Uterus (tissue), 4 donors: ENCODE measurements at places on chromosomes 1 and 21. TPM values are rescaled to one million over a fixed set of nuclear protein-coding genes. Genes with fewer than 3 reads are reported as not detected.

RGS18 gene
- total RNA-seq = 2.1 TPM

SLC30A2 gene
- total RNA-seq = not detected

GPX7 gene
- total RNA-seq = 13.2 TPM

RHEX gene
- not detected for total RNA-seq

OPTC gene
- total RNA-seq = not detected

C1orf53 gene
- total RNA-seq = not detected

- H3K4me1 ChIP-seq = no peaks in the 10 kb centered on the region
- no peak overlapping the region for H3K4me3 ChIP-seq
- DNase-seq = no peak
- H3K27ac ChIP-seq = no peak overlapping the region
- no peaks in the 10 kb centered on the region for H3K36me3 ChIP-seq
Observed at GRCh38 chr1:214074477-214074876, 86.7 kb downstream of the PROX1 start.

GRCh38 chr1:50930965-50931737 is 28.9 kb downstream of the FAF1 start:
- H3K4me3 ChIP-seq = no peak overlapping the region
- no peaks in the 10 kb centered on the region for H3K36me3 ChIP-seq
- H3K27ac ChIP-seq = no peak overlapping the region
- H3K27me3 ChIP-seq = no peaks in the 10 kb centered on the region
- no peak for DNase-seq

DNA sequence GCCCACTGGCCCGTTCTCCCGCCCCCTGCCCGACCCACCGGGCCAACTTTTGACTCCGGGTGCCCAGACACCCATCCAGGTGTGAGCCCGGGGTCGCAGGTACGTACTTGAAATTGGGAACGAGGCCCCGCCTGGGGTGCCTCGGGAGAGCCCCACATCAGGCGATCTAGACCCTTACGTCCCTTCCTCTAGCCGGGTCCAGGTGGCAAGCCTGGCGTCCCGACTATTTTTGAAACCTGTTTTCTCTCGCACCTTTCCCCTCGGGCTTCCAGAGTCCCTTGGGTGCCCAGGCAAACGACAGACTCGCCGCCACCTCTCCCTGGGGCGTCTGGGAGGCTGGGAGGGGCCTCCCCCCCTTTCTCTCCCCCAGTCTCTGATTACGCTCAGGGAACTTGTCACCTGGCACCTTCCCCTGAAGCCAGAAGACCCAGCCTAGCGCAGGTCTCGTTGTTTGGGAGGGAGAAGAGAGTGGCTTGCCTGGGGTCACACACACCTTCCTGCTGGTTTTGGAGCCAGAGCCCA is 898 bp downstream of the LDLRAP1 start:
- no peak for DNase-seq
- H3K27ac ChIP-seq = peak overlapping the region; percentile 78
- peak overlapping the region; percentile 53 for H3K4me3 ChIP-seq
- H3K27me3 ChIP-seq = no peaks in the 10 kb centered on the region
- H3K4me1 ChIP-seq = peaks cover 13% of the 10 kb centered on the region
- no peaks in the 10 kb centered on the region for H3K36me3 ChIP-seq

DNA sequence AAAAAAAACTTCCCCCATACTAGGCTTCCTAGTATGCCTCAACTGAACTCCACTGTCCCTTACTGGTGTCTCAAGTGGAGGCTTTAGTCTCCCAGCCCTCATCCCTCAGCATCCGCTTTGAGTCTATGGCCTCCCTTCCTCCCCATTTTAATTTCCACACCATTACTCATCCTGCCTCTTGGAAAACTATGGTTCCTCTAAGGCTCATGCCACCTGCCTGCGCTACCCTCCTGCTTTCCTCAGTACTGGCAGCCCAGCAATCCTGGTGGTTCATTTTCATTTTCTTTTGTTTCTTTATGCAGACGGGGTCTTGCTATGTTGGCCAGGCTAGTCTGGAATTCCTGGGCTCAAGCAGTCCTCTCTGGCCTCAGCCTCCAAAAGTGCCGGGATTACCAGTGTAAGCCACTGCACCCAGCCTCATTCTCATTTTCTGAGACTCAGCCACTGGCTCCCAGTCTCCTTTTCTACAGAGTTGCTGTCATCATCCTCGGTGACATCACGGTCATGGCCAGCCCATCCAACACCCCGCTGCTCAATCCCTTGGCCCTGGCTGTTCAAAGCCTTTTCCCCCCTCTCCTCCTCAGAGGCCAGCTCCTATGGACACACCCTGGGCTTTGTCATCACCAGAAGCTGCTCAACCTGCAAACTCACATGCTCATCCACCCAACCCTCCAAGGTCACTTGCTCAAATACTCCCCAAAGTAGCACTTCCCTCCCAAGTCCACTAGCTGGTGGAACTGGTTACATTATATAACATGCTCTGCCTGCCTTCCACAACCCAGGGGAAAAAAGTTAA is 2.3 kb upstream of the PMVK start:
- peak overlapping the region; percentile 98 for H3K27ac ChIP-seq
- no peaks in the 10 kb centered on the region for H3K27me3 ChIP-seq
- H3K4me1 ChIP-seq = no peaks in the 10 kb centered on the region
- no peak for DNase-seq

DNA sequence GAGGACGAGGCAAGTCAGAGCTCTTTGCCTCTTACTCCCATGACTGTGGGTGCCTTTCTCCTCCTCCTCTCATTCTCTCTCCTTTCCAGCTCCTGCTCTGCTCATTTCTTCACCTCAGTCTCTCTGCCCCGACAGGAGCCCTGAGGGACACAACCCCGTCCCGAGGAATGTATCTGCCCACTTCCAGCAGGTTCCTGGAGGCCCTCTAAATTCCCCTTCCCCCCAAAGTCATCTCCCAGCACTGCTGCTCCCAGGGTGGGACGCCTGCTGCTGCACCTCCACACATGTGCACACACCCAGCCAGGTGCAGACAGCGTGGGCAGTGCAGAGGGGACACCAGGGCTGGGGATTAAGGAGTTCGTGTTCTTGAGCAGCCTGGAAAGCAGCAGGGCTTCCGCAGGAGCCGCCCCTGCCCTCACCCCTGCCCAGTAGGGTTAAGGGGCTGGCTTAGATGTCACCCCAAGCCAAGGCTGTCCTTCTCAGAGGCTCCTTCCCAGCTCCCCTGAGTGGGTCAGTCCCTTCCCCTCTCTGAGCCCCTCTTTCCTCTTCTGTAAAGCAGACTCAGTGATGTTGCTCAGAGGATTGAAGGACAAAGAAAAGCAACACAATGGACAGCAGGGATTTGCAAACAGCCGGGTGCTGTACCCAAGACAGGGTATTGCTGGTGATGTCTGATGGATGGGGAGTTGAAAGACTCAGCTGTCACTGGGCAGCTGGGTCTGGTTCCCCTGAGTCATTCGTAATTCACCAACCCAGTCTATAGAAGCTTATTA is 346.0 kb downstream of the MATN1 start:
- DNase-seq = no peak
- H3K27me3 ChIP-seq = no peaks in the 10 kb centered on the region
- no peaks in the 10 kb centered on the region for H3K4me1 ChIP-seq
- no peak overlapping the region for H3K27ac ChIP-seq
- H3K4me3 ChIP-seq = no peak overlapping the region

GRCh38 chr1:156839426-156840109 is 19.3 kb downstream of the INSRR start:
- no peaks in the 10 kb centered on the region for H3K36me3 ChIP-seq
- H3K27ac ChIP-seq = no peak overlapping the region
- no peak for DNase-seq
- no peaks in the 10 kb centered on the region for H3K27me3 ChIP-seq
- H3K4me1 ChIP-seq = no peaks in the 10 kb centered on the region
- no peak overlapping the region for H3K4me3 ChIP-seq

DNA sequence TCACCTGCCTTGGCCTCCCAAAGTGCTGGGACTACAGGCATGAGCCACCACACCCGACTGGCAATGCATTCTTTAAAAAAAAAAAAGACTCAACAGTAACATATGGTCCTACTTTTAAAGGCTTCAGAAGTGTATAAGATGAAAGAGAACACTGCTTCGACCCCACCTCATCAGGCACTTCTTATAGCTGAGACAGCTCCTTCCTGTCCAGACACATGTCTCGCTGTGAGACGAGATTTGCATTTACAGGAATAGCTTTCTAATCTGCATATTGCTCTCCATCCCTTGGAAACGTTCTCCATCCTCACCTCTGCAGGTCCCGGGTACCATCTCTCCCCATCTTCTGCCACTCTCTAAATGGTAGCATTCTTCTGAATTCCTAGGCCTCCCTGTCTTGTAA is 6.7 kb downstream of the AZIN2 start:
- no peaks in the 10 kb centered on the region for H3K4me1 ChIP-seq
- no peaks in the 10 kb centered on the region for H3K27me3 ChIP-seq
- H3K27ac ChIP-seq = no peak overlapping the region
- no peak overlapping the region for H3K4me3 ChIP-seq

DNA sequence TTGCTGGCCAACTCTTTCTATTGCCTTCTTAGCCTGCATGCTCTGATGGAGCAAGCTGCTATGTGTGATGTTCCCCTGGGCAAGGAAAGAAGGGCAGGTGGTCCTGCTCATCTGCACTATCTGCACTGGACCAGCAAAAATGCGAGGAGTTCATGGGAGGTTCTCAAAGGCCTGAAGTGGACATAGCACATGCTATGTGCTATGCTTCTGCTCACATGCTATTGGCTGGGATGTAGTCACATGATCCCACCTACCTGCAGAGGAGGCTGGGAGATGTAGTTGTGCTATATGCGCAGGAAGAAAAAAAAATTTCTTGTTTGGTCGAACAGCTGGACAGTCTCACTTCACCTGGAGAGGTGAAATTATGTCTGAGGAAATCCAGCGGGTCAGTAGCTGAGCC is 587.7 kb downstream of the MATN1 start:
- H3K27ac ChIP-seq = no peak overlapping the region
- no peaks in the 10 kb centered on the region for H3K27me3 ChIP-seq
- H3K4me1 ChIP-seq = no peaks in the 10 kb centered on the region
- no peak overlapping the region for H3K4me3 ChIP-seq
- no peaks in the 10 kb centered on the region for H3K36me3 ChIP-seq
- DNase-seq = no peak

DNA sequence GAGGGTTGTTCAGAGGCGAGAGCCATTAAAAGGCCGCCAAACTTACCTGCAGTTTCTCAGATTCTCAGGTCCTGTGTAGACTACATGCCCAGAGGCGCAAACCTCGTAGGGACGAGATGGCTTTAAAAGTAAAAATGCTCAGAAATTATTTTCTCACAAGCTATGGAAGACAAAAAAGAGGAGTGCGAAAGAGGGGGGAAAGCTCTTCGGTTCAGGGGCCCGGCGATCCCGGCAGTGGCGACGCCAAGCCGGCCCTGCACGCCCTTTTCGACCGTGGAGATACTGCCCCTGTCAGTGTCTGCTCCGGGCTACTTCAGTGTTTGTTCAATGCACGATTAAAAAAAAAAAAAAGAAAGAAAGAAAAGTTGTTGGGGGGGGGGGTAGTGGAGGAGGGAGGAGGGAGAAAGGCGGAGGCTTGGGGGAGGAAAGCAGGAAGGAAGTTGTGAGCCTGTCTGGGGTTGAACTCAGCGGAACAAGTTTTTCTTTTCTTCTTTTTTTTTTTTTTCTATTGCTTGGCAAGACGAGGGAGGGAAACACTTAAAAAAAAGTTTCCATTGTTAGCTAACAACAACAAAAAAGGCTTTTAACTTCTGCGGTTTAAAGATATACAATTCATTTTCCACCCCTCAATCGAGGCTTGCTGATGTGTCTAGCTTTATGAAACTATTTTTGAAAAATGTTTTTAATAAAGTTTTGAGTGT is at the start of gene ITPKB:
Gene ITPKB (minus strand): TSS at position 288 of the 701 bp plus-strand sequence. CDS start 1,824 bp downstream, outside the sequence.
- no peaks in the 10 kb centered on the region for H3K27me3 ChIP-seq
- no peaks in the 10 kb centered on the region for H3K36me3 ChIP-seq
- H3K4me3 ChIP-seq = peak within 1 kb of the TSS; percentile 87
- peaks cover 4% of the 10 kb centered on the region for H3K4me1 ChIP-seq

- H3K4me3 ChIP-seq = no peak overlapping the region
- DNase-seq = no peak
- peaks cover 13% of the 10 kb centered on the region for H3K4me1 ChIP-seq
- H3K27ac ChIP-seq = peak overlapping the region; percentile 87
- no peaks in the 10 kb centered on the region for H3K27me3 ChIP-seq
Observed at GRCh38 chr1:203401199-203401877, 50.4 kb upstream of the FMOD start.

DNA sequence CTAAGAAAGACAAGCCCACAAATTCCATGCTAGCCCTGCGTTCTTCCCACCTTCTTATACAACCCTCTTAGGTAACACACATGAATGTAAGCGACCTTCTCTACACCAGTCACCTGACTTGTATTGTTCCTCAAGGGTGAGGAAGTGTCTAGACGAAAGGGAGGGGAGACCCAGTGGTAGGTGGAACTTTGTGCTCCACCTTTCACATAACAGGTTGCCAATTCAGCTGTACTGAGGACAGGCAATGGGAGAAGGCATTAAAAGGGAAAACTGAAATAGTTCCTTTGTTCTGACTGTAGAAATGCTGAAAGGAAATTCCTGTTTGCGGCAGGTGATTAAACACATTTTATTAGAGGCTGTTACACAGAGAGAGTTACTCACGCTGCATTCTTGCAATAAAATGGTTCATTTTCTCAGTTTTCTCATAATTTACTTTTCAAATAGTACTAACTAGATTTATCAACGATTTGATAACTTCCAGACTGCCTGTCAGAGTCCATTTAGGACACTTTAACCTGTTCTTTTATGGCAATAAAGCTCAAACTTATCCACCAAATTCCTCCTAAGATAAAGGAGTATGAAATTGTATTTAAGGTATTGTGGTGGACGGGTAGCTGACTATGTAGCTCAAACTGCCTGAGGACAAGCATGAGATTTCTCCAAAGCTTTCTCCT is 17.8 kb upstream of the CHRM3 start:
- no peaks in the 10 kb centered on the region for H3K4me1 ChIP-seq
- H3K36me3 ChIP-seq = no peaks in the 10 kb centered on the region
- no peak for DNase-seq
- no peak overlapping the region for H3K4me3 ChIP-seq
- H3K27ac ChIP-seq = no peak overlapping the region
- H3K27me3 ChIP-seq = no peaks in the 10 kb centered on the region

DNA sequence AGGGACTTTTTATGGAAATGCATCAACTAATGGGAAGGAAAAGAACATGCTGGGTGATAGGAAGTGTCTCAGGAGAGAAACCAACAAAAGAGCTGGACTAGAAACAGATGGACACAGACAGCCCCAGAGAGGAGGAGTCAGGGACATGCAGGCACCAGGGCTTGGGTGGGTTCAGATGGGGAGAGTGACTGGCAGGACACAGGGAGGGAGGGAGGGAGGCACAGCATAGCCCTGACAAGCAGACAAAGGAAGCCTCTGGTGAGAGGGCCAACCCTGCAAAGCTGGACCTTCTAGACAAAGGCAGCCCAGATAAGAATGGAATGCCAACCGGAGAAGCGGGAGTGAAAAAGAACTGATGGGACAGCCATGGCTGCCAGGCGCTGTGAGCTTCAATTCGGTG is 568.8 kb downstream of the AJAP1 start:
- no peaks in the 10 kb centered on the region for H3K36me3 ChIP-seq
- no peak overlapping the region for H3K27ac ChIP-seq
- no peaks in the 10 kb centered on the region for H3K4me1 ChIP-seq
- no peaks in the 10 kb centered on the region for H3K27me3 ChIP-seq
- no peak for DNase-seq
